ENCODE measurements at places on chromosomes 5 and 9.

DNA sequence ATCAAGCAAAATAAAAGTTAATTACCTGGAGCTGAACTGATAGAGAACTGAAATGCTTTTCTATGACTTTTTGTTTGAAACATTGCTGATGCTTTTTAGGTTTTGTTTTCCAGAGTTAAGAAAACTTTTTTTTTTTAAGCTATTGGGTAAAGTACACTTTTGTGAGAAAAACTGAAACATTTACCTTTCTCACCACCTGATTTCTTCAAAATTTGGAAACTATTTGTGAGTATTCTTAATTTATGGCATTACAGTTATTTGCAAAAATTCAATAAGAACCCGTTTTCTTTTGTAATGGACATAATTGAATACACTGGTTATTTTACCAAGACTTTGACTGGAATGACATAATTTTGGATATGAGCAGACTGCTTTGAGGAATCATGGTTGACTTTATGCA is 6.6 kb downstream of the C9orf153 start:
- no peak for DNase-seq

DNA sequence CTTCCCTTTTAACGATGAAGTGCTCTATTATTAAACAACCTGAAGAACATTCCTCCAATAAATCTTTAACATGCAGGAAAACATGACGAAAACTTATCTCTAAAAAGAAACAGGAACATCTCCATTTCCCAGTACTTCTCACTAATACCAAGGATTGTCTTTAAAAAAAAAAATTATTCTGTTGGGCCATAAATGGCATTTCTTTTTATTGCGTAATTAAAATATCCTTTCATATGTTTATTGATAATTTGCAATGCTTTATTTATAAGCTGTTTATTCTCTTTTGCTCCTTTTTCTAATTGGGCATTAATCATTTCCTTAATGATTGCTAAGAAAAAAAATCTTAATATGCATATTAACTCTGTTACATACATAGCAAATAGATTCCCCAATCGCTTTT is 18.9 kb downstream of the LIFR start:
- DNase-seq = no peak

GRCh38 chr5:128772356-128772755 is 192.9 kb upstream of the SLC27A6 start:
- DNase-seq = no peak

GRCh38 chr5:123543438-123543837 is 31.5 kb downstream of the CSNK1G3 start:
- no peak for DNase-seq

- DNase-seq = no peak
Observed at GRCh38 chr5:151901611-151902010, 23.0 kb downstream of the GLRA1 start.

DNA sequence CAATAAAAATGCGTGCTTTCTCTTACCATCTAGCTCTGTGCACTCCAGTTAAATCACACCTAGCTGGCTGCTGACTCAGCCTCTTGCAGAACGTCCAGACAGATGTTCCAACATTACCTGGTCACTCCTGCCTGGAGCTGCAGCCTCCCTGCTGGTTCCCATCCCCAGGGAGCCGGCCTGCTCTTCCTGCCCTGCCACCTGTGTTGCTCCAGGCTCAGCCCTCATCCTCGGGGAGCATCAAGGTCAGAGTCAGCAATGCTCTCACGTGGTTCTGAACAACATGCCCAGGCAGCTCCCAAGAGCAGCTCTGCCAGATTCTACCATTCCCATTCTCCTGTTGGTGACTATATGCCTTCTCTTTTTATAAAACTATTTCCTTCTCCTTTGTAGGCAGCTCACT is 81.3 kb downstream of the GADD45G start:
- DNase-seq = no peak

DNA sequence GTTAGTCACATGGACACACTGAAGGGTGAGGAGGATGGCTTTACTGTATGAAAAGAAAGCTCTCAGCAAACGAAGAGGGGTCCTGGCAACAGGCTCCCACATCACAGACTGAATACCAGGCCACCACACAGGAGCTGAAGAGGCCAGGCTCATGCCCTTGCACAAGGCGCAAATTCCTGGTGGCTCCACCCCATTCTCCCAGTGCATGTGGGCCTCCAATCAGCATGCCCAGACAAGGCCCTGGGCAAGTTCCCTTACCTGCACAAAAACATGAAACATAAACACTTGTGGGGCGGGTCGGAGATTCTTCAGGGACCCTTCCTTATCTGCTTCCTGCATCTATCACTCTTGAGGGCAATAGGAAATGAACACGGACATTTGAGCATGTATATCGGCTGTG is 935.8 kb upstream of the EDIL3 start:
- no peak for DNase-seq

- no peak for DNase-seq
Observed at GRCh38 chr9:131618071-131618479, 72.8 kb downstream of the PRRT1B start.
